ENCODE measurements at places on chromosomes 7 and 10.

- no peak for DNase-seq
These were observed 90.5 kb downstream of the WDFY4 start for GRCh38 chr10:48775206-48775517.

- no peak for DNase-seq
These were observed 165.6 kb downstream of the RNLS start for GRCh38 chr10:88417387-88418030.

DNA sequence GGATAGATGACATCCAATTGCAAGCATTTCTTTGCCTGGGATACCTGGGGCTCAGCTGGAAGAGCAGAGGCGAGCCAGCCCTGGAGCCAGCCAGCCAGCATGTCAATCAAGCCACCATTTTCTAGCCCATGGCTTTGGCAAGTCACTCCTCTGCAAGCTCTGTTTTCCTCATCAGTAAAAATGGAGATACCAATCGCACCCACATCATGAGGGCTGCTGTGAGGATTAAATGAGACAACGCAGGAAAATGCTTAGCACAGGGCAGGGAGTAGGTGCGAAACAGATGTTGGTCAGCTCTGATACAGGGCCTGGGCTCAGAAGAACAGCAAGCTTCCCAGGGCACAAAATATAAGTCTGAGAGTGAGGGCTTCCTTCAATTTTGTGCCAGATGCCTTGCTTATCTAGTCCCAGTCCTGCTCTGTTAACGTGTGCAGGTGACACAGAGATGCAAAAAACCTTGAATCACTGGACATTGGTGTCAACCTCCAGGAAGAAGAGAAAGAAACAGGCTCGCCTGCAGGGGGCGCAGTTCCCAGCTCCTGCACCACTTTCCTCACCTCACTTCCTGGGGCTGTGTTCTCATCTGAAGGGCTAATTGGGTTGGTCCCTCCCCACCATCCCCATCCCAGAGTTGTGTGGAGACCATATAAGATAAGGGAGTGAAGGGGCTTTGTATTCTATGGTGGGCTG lies 72.8 kb upstream of the CACUL1 start:
- DNase-seq: no peak

- no peak for DNase-seq
These were observed 358.1 kb downstream of the THSD7A start for GRCh38 chr7:11473807-11474424.

DNA sequence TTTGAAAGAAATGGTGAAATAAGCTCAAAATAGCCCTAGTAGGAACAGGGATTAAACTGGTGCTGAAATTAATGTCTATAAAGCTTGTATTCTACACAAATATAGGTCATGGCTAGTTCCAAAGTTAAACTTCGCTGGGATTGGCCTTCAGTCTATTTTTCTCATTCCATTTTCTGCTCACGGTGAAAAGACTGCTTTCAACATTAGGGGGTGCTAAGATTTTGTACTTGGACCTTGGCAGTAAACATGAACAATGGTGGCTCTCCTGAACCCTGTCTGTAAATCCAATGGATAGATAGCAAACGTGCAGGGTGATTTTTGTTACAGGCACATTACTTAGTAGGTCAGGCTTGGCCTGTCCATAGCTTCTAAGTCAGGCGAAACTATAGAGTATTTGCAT lies 36.0 kb upstream of the RSU1 start:
- no peak for DNase-seq

Measured in stimulated activated CD8-positive, alpha-beta memory T cell treated with anti-CD3 and anti-CD28 coated beads, Interleukin-4, amount 100 ng/mL, for 1 hour (primary cell).